ENCODE measurements at places on chromosomes 12 and 14.

DNA sequence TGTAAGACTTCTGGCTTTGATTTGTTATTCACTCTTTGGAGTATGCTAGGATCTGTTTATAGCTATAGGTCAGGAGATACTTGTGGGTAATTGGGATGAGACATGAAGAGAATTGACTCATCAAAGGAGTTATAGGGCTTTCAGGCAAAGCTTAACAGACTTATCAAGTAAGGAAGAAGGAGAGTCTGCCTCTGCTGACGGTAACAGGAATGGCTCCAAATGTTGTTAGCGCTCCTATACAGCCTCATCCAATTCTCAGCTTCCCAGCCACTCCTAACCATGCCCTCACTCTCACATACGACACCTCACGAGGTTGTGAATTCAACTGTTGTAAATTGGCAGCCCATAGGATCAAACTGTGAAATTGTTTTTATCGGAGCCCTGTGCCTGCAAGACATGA, 140.5 kb downstream of the KCNA5 start:
- no peak for DNase-seq

GRCh38 chr12:9260931-9261330, 52.7 kb upstream of the PZP start:
- no peak for DNase-seq

DNA sequence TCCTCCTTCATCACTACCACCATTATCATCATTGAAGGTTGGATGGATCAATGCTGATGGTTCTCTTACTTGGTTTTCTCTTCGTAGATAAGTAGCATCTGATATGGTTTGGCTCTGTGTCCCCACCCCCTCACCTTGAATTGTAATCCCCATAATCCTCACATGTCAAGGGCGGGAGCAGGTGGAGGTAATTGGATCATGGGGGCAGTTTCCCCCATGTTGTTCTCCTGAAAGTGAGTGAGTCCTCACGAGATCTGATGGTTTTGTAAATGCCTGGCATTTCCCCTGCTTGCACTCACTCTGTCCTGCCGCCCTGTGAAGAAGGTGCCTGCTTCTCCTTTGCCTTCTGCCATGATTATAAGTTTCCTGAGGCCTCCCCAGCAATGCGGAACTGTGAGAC, 172.4 kb upstream of the PWP1 start:
- DNase-seq: no peak

- no peak for DNase-seq
These were observed 372.9 kb downstream of the C12orf50 start for GRCh38 chr12:87656311-87656710.

DNA sequence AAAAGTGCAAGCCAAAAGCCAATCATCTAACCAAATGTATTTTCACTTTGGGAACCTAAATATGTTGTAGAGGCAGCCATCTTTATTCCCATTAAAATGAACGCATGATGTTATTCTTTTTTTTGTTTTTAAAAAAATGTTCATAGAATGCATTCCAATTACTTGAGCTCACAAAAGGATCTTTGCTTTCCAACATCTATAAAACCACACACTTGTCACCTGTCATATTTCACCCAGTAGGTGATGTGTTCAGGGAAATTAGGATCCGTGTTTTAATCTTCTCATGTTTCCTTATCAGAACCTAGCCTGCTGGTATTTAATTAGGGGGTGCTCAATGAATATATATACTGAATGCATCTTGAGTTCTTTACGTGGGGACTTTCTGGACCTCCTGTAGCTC, 13.6 kb downstream of the TTC8 start:
- DNase-seq: no peak

GRCh38 chr12:47218191-47218654, 138.5 kb upstream of the AMIGO2 start:
- no peak for DNase-seq

- DNase-seq: no peak
These were observed 65.5 kb downstream of the FBXO34 start for GRCh38 chr14:55336691-55337090.

GRCh38 chr12:55067701-55068100, 47.9 kb downstream of the NEUROD4 start:
- no peak for DNase-seq

DNA sequence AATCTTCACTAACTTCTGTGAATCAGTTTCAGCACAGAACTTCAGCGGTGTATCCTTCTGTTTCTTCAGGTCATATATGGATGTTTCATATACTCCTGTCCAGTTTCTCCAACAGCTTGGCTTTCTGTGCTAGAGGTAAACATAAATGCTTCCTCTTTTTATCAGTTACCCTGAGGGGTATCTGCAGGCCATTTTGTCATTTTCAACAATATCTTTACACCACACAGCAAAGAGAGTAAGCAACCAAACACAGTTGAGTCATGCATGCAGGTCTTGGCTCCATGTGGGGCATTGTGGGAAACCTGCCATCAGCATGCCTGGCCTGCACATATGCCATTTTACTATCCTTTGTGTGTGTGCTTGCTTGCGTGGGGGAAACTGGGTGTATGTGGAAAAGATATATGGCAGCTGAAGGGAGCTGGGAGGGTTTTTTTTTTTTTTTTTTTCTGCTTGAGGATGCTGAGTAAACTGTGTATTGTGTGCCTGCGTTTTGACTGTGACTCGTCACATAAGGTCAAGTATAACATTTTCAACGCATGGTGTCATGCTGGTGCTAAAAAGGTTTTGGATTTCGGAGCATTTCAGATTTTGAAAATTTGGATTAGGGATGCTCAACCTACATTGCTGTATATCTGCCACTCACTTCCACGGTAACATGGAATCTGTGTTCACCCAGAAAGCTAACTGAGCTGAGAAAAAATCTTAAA, 56.1 kb upstream of the YARS2 start:
- no peak for DNase-seq

DNA sequence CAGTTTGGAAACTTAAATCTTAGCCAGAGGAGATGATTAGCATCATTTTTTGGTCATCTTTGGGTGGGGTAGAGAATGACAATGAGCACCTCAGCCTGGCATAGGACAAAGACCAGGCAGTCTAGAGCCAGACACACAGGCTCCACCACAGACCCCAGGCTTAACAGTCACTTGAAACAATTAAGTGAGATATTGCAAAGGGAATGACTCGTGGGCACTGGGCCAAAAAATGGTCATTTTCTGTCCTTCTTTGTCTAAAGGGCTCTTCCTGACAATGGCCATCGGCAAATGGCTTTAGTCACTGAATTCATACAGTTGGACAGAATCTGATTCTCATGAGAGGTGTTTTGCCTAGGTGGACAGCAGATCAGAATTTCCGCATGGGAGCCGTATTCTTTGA, 78.0 kb upstream of the DICER1 start:
- DNase-seq: no peak

- DNase-seq: no peak
These were observed 241.4 kb downstream of the BMP4 start for GRCh38 chr14:53715193-53715721.

- no peak for DNase-seq
These were observed 274.7 kb downstream of the TTC6 start for GRCh38 chr14:37870170-37870569.

DNA sequence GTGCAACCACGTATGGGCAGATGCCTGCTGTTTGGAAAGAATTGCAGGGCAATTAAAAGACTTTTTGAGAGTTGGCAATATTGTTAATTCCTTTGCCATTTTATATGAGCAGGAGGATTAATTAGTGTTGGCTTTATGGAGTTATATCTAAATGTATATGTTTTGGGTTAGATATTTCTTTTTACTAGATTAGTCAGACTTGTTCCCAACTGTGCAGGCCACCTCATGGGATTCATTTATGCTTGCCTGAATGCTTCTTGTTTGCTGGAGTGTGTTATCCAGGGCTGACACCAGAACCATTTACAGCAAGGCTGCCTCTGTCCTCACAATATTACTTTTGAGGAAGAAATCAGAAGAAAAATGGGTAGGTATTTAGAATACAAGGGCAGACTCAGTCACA, 192.5 kb downstream of the KTN1 start:
- no peak for DNase-seq

- DNase-seq: no peak
These were observed 73.8 kb upstream of the RIN3 start for GRCh38 chr14:92439537-92440344.

- DNase-seq: no peak
These were observed 142.7 kb downstream of the EGLN3 start for GRCh38 chr14:33808187-33808586.

- DNase-seq: no peak
These were observed 386 bp downstream of the DGKA start for GRCh38 chr12:55931317-55931779.

DNA sequence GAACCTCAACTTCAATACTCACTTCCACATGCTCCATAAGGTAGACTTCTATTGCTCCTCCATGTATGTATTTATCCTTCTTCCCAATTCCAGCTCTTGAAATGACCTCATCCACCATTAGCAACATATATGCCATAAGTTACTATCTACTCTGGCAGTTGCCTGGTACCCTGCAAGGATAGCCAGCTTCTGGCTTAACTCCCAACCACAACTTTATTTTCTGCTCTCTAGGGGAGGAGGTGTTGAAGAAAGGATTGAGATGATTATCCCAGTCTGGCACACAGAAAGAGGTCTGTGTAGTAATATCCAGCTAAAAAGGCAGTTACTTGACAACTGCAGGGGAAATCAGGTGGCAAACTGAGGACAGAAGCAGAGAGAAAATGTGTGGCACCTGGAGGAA, 71.5 kb upstream of the MDM1 start:
- no peak for DNase-seq

GRCh38 chr14:73713206-73713802, 880 bp downstream of the PNMA1 start:
- DNase-seq: no peak

DNA sequence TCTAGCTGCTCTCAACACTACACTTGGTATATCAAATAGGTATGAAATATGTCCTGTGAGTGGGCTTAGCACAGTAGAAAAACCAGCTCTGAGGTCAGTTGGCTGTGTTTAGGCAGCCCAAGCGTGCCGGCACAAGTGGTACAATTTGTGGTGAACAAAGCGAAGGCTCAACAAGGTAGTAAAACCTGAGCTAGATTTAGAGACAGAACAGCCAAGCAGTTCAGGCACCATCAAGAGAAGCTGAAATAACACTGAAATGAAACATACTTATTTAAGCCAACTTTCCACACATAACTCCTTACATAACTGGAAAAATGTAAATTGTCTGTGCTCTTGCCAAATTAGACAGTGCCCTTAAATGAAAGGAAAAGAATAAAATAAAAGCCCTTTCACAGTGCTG, 596.8 kb upstream of the FBXO33 start:
- DNase-seq: no peak

DNA sequence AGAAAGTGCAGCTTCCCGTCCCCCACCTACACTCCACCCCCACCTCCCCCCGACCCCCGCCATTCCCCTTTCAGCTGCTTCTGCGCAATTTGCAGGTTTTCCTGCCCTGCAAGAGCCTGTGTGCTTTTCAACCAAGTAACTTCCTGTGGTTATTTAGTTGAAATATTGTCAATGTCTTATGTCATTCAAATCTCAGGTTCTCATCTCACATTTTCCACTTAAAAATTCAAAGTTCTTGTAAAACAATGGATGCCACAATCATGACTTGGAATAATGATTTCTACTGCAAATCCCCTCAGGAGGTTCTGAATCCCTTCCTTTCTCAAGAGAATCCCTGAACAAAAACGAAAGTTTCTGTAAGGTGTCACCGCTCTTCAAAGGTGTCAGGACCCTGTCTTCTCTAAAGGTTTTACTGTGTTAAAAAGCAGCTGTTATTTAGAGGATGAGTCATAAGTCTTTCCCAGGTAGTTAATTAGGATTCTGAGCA, 31.6 kb downstream of the WBP11 start:
- DNase-seq: peak; percentile 39

- DNase-seq: no peak
These were observed 26.8 kb upstream of the PEX5 start for GRCh38 chr12:7162691-7163114.

DNA sequence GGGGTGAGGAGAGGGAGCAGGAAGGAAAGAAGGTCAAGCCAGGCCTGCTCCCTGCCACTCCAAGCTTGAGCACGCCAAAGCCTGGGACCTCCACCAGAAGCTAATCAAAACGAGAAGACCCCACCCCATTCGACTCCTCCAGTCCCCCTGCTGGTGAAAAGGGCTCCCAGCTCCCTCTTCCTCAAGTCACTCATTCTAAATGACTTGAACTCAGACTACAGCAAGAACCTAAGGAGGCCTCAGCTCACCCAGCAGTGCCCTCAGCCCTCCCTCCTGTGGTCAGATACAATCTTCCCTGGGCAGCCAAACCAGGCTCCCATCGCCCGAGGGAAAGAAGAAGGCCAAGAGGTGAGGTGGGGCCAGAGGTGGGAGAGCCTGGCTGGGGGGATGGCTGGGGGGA, 17.4 kb downstream of the HDAC7 start:
- no peak for DNase-seq

- peak; percentile 17 for DNase-seq
These were observed 3.1 kb upstream of the GYS2 start for GRCh38 chr12:21607701-21608100.

DNA sequence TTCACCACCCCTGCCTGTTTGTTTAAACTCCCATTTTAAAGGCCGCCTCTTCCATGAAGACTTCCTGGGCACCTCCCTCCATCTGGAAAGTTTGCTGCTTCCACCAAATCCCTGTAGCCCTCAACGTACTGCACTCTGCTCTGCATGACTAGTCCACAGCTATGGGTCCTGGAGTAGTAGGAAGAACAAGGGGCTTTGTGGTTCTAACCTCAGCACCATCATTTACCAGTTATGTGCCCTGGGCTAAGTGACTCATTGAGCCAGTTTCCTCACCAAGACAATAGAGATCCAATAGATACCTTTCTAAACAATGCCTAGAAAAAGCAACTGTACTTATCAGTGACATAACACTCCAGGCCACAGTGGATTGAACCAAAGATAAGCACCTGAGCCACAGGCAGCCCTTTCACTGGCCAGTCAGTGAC, 8.5 kb upstream of the LTBP2 start:
- no peak for DNase-seq

DNA sequence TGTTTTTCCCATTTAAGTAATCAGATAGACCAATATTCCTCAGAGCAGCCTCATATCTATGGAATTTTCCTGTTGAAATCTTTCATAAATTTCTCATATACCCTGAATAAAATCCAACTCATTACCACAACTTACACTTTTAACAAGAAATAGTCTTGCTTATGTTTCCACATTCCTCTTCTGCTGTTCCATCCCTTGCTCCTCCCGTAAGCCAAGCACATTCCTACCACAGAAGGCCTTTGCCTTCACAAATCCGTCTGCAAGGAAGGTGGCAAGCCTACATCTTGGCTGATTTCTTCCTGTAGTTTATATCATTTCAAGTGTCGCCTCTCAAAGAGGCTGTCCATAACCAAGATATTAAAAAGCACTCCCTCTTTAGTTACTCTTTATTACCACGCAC, 127.7 kb downstream of the C12orf50 start:
- no peak for DNase-seq

GRCh38 chr12:96233168-96233567, 39.0 kb downstream of the ELK3 start:
- DNase-seq: no peak

All from T-helper 1 cell (primary cell).